Astrocyte of the spinal cord (primary cell): ENCODE measurements at places on chromosomes 4 and X.

GRCh38 chr4:136650541-136651277 lies 881.6 kb downstream of the PCDH18 start:
- DNase-seq, result peak; percentile 70

DNA sequence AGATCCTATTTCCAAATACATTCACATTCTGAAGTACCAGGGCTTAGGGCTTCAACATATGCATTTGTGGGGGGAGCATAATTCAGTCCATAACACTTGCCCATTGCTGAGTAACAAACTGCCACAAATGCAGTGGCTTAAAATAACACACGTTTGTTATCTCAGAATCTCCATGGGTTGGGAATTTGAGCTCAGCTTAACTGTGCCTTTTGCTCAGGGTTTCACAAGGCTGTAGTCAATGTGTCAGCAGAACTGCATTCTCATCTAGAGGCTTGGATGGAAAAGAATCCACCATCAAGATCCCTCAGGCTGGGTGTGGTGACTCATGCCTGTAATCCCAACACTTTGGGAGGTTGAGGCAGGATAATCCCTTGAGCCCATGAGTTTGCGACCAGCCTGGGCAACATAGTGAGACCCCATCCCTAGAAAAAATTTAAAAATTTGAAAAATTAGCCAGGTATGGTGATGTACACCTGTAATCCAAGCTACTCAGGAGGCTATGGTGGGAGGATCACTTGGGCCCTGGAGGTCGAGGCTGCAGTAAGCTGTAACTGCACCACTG lies 25.8 kb upstream of the TBL1X start:
- DNase-seq, result no peak

GRCh38 chr4:156693557-156693956 lies 278.0 kb downstream of the PDGFC start:
- no peak for DNase-seq

DNA sequence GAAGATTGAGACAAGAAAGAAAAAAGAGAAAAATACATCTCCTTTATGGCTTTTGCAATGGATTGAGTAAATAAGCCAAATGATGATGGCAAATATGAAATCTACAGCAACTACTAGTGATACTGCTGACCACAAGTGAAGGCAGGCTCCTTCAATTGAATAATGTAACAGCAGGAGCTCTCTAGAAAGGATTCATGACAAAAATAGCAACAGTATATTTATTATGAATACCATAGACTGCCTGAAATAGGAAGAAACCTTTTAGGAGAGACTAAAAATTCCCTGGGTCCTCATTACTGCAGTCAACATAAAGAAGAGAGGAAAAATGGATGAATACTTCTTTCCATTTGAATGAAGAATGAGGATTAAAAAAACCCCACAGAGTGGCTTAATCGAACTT lies 306.8 kb upstream of the ANXA10 start:
- DNase-seq, result peak; percentile 18

GRCh38 chrX:142549923-142550322 lies 344.8 kb upstream of the MAGEC2 start:
- DNase-seq, result no peak

- peak; percentile 59 for DNase-seq
Observed at GRCh38 chr4:90419124-90419711, 292.0 kb downstream of the CCSER1 start.

GRCh38 chr4:128573781-128574508 lies 235.6 kb upstream of the JADE1 start:
- DNase-seq, result peak; percentile 87

DNA sequence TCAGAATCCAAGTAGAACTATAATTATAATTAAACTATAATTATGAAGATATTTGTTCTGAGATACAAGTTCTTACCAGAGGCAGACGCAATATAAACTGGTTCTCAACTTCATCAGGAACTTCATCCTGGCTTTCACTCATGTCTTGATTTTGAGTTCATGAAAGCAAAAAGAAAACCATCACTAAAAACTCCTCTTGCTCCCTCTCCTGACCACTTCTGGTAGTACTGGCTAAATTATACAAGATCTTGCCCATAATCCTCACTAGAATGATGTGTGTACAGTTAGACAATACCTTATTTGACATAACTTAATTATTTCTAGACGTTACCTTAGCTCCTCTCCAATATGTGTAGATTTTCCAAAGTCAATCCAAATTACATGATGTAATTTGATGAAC lies 3.7 kb downstream of the TAF7L start:
- peak; percentile 60 for DNase-seq
